Anterior cingulate cortex (tissue), 58 donors: ENCODE measurements at places on chromosomes 1 and 21.

GRCh38 chr21:21029164-21029563 lies 31.0 kb downstream of the NCAM2 start:
- peak; percentile 5 for DNase-seq

GRCh38 chr21:45262616-45263015 lies 25.1 kb downstream of the POFUT2 start:
- DNase-seq, result no peak

GRCh38 chr1:157829210-157829609 lies 9.3 kb upstream of the FCRL1 start:
- DNase-seq, result no peak

- DNase-seq, result no peak
Observed at GRCh38 chr1:111987502-111987901, 2.0 kb downstream of the KCND3 start.

- DNase-seq, result no peak
Observed at GRCh38 chr1:110519125-110519810, at the start of gene KCNA10. KCNA10 (minus strand) TSS chr1:110519175; CDS start chr1:110518787, 388 bp downstream.

DNA sequence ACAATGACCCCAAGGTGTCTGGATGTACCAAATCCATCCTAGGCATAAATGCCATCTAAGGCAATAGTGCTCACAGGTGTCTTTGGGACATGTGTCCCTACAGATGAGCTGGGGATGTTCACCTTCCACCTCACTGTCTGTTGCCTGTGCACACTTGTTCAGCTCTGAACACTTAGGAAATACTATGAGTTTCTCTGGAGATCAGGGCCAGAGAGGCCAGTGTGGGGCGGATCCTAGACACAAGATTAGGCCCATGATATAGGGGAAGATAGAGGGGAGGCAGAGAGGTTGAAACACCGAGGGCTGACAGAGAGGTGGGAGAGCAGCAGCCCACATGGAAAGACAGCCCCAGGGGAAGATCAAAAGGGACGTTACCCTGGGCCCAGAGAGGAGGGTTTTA lies 25.6 kb downstream of the C1orf116 start:
- no peak for DNase-seq

DNA sequence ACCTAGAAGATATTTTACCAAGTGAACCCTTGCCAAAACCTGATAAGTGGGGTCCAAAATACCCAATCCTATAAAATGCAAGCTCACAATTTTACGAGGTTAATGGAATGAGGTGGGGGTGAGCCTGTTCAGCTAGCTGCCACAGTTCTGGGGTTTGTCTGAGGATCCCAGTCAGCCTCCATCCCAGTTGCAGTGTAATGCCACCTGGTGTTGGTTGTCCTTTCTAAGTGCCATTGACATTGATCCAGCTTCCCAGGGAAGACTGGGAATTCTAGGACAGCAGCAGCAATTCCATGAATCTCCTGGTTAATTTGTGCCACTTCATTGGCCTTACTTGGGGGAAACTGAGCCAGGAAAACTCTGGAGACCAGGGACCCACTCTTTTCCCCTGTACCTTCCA lies 298.3 kb downstream of the RWDD3 start:
- DNase-seq, result no peak

DNA sequence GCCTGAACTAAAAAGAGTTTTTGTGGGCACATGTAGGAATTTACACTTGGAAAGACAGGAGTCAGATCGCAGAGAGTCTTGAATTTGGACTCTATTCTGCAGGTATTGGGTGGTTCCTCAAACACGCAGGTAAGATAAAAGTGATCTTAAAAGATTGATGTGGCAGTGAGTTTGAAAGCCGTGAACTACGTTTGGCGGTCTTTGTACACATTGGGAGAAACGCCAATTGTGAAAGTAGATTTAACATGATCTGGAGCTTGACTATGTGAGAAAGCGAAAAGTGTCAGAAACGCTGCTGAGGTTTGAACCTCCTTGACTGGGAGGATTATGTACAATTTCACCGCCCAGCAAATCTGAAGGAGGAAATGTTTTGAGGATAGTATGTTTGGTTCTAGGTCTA lies 1.5 kb upstream of the PPP2R5A start:
- DNase-seq, result no peak

DNA sequence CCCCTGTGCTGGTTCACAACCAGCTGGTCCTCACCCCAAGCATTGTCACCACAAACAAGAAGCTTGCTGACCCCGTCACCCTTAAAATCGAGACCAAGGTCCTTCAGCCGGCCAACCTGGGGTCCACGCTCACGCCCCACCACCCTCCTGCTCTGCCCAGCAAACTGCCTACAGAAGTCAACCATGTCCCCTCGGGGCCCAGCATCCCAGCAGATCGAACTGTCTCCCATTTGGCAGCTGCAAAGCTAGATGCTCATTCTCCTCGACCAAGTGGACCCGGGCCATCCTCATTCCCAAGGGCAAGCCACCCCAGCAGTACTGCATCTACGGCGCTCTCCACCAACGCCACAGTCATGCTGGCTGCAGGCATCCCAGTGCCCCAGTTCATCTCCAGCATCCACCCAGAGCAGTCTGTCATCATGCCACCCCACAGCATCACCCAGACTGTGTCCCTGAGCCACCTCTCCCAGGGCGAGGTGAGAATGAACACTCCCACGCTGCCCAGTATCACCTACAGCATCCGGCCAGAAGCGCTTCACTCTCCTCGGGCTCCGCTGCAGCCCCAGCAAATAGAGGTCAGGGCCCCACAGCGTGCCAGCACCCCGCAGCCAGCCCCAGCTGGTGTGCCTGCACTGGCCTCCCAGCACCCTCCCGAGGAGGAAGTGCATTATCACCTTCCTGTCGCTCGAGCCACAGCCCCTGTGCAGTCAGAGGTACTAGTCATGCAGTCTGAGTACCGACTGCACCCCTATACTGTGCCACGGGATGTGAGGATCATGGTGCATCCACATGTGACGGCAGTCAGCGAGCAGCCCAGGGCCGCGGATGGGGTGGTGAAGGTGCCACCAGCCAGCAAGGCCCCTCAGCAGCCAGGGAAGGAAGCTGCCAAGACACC lies 40.6 kb downstream of the ZBTB17 start:
- DNase-seq, result no peak

GRCh38 chr21:33441489-33442477 lies 38.0 kb downstream of the TMEM50B start:
- no peak for DNase-seq

DNA sequence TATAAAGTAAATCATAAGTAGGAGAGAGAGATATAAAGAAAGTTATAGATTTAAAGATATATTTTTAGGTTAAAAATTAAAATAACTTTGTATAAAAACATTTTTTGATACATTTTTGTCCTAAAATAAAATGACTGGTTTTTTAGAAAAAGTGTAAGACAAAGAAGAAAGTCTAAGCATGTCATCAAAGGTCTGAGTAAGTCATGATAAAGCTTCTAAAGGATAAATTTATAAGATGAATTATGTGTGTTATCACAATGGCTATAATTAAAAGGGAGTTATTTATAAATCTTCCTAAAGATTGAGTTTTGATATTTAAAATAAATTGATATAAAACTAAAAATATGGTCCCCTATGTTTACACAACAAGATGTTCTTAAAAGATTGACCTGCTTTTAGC lies 370.9 kb downstream of the PTPRU start:
- no peak for DNase-seq

DNA sequence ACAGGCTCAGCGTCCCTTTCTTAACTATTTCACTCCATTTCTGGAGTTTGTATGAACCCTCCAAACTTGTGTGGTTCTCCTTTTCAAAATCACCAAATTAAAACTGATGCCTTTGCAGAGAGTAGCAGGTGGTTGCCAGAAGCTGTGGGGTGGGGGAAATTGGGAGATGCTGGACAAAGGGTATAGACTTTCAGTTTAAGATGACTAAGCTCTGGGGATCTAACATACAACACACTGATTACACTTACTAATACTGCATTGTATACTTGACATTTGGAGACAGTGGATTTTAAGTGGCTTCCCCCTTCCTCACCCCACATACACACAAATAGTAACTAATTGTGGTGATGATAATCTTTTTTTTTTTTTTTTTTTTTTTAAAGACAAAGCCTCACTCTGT lies 11.1 kb upstream of the SCYL3 start:
- DNase-seq, result no peak

DNA sequence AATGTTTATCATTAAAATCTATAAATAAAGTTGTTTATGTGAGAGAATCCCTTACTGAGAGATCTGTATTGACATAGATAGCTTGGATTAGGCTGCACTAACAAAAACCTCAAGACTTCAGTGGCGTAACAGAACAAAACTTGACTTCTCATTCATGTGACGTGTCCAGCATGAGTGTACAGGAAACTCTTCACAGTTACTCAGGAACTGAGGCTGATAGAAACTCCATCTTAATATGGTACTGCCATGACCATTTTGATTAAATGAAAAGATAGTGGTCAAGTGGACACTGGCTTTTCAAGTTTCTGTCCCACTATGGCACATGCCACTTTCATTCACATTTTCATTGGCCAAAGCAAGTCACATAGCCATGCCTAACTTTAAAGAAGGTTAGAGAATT lies 3.7 kb downstream of the ST3GAL3 start:
- no peak for DNase-seq
